ENCODE measurements at places on chromosomes 2 and 18.

GRCh38 chr18:35038881-35039491 is 2.2 kb upstream of the MAPRE2 start:
- no peak for DNase-seq

GRCh38 chr2:200533754-200534153 is 7.7 kb downstream of the SGO2 start:
- DNase-seq = no peak

DNA sequence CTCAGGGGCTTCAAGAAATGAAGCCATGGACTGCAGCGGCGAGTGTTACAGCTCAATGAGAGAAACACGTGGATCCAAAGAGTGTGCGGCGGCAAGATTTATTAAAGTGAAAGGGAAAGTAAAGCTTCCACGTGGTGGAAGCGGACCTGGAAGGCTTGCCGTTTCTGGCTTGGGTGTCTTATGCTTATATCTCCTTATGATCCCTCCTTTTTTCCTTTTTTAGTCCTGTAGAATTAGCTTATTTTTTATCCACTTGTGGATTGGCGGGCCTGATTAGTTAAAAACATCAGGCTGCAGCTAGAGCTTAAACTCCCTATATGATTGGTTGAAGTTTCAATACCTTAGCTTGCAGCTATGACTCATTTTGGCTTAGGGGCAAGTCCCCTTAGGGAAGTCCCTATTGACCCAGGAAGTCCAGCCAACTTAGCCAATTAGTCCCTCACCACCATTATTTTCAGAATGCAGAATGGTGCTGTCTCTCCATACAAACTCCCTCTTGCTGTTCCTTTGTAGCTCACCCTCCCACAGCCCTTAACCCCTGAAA is 11.6 kb upstream of the HNMT start:
- no peak for DNase-seq

GRCh38 chr2:30037016-30037415 is 109.8 kb upstream of the YPEL5 start:
- no peak for DNase-seq

DNA sequence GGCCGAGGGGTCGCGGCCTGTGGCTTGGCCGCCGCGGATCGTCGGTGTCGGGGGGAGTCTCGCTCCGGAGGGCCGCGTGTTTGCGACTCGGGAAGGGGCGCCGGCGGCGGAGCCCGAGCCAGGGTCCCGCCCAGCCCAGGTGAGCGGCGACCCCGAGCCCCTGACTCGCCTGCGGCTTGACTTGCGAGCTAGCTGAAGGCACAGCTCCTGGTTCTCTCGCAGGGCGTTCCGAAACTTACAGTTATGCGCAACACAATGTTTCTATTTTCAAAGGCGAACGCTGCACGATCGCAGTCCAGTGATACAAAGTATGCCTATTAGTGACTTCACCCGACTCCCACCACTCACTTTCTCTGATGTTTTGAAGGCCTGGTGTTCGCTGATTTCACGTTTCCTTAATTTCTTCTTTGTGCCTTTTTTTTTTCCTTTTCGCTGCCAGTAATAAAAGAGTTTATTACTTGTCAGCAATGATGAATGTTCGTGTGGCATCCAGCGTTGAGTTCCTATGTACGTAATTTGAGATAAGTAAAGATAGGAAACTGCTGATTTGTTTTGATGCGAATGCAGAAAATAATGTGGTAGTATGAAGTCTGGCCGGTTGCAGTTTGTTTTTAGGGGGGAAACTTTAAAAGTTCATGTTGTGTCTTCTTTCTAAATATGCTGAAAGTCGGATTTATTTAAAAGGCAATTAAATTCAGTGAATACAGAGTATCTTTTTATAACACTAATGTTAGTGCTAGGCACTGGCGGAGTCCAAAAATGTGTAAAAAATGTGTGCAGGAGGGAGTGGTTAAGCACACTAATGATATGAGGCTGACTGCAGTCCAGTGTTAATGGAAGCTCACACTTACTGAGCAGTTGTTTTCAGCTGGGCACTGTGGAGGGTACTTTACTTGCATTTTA is 706 bp downstream of the UBXN2A start:
- DNase-seq = peak; percentile 43

DNA sequence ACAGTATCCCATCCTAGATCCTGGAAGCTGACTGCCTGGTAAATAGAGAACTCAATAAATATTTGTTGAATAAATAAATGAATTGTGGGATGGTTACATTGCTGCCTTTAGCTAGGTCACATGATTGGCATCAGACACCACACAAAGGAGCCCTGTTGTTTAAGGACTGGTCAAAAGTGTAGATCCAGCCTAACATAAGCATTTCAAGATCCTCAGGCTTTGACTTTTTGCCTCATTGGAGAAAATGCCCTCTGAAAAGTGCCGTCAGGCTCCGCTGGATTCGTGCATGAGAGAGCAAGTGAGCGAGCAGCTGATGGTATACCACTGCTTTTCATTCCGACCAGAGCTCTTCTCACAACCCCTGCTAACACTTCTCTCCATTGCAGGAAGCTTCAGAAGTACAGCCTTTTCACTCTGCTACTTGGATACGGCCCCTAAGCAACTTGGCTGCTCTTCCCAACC is 1.3 kb upstream of the ZNF24 start:
- peak; percentile 75 for DNase-seq
